Thoracic aorta (tissue), 2 donors: ENCODE measurements at places on chromosomes 1 and 21.

- no peak for DNase-seq
These were observed 40.5 kb downstream of the SLC5A9 start for GRCh38 chr1:48263041-48263440.

- no peak for DNase-seq
These were observed 177.2 kb downstream of the PLPPR4 start for GRCh38 chr1:99441299-99442095.

DNA sequence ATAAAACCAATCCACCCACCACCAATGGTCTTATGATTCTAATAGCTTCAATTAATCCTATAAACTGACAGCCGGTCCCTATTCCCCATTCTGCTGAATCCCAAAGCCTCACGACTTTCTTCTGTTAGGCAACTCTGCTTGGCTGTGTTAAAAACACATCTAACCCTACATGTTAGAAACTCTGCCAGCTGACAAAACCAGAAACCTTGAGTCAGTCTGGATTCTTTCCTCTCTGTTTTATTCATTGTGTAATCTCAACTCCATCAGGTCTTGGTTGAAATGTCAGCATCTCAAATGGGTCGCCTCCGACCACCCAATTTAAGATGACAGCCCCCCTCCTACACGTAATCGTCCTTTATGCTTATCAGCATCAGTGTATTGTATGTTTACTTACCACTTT is 312.1 kb downstream of the DISC1 start:
- DNase-seq: no peak

DNA sequence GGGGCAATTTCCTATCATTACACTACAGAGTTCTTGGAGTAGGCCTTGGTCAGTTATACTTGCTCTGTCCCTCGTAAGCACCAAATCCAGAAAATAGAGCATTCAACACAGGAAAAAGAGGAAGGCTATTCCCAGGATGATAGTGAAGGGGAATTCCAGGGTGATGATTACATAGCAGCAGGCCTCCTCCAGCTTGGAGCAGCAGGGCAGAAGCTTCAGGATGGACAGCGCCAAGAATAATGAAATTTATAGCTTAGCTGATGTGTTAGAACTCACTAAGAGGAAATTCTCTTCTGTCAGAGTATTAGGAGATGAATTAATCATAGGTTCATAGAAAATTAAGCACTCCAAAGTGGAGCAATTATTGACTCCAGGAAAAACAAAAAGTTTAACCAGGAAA is 10.8 kb upstream of the SMAP2 start:
- DNase-seq: no peak

- no peak for DNase-seq
These were observed 107.1 kb upstream of the ERRFI1 start for GRCh38 chr1:8133190-8133589.

- no peak for DNase-seq
These were observed 168.6 kb upstream of the CSF3R start for GRCh38 chr1:36651176-36651910.
